ENCODE measurements at places on chromosomes 7 and 10.

DNA sequence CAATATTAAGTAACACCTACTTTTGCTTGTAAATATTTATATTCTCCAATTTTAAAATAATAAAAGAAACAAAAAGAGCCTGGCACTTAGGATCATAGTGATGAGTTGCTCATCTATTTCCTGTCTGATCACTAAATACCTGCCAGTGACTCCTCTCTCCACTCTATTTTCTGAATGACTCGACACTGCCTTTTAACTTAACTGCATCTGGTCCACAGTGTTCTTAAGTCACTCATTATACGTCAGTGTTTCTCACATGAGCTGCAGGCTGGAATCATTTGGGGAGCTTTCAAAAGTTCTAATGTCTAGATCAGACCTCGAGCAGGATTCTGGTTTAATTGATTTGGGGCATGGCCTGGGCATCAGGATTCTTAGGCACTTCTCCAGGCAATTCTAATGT lies 78.0 kb upstream of the AGBL3 start:
- no peak for DNase-seq

- DNase-seq: no peak
These were observed 639.2 kb upstream of the POT1 start for GRCh38 chr7:125568799-125569198.

DNA sequence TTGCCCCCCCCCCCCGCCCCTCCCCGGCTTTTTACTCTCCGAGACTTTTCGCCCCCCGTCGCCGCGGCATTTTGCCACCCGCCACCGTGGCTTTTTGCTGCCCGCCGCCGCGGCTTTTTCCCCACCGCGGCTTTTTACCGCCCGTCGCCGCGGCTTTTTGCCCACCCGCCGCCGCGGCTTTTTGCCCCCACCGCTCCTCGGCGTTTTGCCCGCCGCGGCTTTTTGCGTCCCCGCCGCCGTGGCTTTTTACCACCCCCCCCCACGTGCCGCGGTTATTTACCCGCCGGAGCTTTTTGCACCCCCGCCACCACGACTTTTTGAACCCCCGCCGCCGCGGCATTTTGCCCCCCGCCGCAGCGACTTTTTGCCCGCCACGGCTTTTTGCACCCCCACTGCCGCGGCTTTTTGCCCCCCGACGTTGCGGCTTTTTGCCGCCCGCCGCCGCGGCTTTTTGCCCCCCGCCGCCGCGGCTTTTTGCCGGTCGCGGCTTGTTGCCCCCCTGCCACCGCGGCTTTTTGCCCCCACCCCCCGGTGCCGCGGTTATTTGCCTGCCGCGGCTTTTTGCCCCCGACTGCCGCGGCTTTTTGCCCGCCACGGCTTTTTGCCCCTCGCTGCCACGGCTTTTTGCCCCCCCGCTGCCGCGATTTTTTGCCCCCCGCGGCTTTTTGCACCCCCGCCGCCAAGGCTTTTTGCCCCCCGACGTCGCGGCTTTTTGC lies 461.1 kb downstream of the ZNF33B start:
- DNase-seq: no peak

DNA sequence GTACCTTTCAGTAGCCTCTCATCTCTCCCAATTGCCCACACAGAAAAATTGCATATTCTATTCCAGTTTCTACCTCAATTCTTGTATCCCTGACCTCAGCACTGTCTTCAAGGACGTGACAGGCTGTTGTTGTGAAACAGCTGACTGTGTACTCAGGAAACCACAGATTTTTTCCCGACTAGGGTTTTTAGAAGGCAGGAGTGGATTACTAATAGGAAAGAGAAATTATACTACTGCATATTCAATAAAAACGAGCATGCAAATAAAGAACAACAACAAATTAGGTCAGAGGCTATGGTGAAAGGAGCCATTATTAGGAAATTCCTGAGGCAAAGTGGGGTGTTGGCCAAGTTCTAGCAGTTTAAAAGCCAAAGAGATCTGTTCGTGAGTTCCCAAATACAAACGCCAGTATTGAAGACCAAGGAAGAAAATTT lies 93.4 kb downstream of the DOCK4 start:
- no peak for DNase-seq

DNA sequence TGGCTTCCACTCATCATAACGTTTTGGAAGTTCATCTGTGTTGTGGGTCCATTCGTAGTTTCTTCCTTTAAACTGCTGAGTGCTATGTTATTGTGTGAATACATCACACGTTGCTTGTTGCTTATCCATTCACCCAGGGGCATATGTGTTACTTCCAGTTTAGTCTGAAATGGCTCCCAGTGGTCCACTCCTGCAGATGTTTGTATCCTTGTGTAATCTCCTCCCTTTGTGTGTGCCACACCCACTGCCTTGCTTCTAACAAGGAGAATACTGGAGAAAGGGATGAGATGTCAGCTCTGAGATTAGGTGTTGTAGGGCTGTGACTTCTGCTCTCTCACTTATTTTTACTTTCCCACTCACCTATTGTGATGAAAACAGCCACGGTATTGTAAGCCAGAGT lies 239.1 kb upstream of the HABP2 start:
- no peak for DNase-seq

GRCh38 chr10:81019029-81019890 lies 481.6 kb downstream of the SH2D4B start:
- no peak for DNase-seq

- no peak for DNase-seq
These were observed 113.1 kb downstream of the CPED1 start for GRCh38 chr7:121101621-121102020.

- DNase-seq: no peak
These were observed 35.5 kb upstream of the C1GALT1 start for GRCh38 chr7:7146837-7147236.

DNA sequence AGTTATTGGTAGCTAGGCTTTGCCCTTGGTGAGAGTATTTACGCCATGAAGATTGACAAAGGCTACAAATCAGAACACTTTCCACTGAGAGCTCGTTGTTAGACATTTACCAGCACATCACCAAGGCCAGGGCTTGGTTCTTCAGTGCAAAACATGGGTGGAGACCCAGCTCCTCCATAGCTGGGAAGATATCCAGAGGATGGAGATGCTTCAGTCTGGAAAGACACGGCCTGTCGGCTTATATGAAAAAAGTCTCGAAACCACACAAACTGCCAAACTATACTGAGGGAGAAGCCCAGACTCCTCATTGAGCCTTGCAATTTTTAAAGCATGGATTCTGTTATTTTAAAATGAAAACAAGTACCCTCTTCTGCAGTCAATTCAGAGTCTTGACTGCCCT lies 83.4 kb upstream of the ANLN start:
- DNase-seq: no peak

GRCh38 chr10:86872757-86873156 lies 84.7 kb downstream of the MMRN2 start:
- no peak for DNase-seq

DNA sequence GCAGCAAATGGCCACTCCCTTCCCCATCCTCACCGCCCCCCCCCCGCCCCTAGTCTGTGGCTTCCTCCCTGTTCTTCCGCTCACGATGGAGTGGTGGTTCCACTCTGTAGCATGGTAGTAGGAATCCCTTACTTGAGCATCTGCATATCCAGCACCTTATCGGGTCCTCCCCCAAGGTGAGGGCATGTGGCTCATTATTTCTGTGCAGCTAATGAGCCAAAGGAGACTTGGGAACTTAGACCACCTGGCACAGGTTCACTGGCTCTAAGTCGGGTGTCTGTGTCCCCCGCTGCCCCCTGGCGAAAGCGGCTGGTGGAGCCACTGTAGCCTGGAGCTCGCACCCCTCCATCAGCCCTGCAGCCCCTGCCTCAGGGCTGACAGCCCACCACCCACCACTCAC lies 22.8 kb upstream of the GPR26 start:
- DNase-seq: no peak

All from activated gamma-delta T cell treated with Interleukin-2 at 50 U/mL for 16 hours (primary cell).